ENCODE measurements at places on chromosomes 1 and 21.

- no peak for DNase-seq
These were observed 3.2 kb upstream of the ACTRT2 start for GRCh38 chr1:3018051-3018471.

DNA sequence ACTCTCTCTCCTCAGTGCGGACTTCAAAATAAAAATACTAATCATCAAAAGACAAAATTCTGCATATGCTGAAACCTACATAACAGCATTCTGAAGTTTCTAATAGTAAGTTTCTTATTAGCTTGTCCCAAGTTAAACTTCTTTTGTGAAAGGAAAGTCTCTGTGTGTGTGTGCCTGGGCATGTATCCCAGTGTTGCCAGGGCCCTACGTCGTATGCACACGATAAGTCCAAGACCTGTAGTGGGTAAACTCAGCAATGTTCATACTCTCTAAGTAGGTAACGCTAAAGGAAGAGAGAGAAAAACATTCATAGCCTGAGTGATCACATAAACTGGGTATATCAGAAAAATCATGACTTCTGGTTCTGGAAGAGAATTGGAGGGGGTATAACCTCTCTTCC is 465.7 kb downstream of the SMYD3 start:
- no peak for DNase-seq

GRCh38 chr1:5408401-5408800 is 583.8 kb downstream of the NPHP4 start:
- DNase-seq = no peak

DNA sequence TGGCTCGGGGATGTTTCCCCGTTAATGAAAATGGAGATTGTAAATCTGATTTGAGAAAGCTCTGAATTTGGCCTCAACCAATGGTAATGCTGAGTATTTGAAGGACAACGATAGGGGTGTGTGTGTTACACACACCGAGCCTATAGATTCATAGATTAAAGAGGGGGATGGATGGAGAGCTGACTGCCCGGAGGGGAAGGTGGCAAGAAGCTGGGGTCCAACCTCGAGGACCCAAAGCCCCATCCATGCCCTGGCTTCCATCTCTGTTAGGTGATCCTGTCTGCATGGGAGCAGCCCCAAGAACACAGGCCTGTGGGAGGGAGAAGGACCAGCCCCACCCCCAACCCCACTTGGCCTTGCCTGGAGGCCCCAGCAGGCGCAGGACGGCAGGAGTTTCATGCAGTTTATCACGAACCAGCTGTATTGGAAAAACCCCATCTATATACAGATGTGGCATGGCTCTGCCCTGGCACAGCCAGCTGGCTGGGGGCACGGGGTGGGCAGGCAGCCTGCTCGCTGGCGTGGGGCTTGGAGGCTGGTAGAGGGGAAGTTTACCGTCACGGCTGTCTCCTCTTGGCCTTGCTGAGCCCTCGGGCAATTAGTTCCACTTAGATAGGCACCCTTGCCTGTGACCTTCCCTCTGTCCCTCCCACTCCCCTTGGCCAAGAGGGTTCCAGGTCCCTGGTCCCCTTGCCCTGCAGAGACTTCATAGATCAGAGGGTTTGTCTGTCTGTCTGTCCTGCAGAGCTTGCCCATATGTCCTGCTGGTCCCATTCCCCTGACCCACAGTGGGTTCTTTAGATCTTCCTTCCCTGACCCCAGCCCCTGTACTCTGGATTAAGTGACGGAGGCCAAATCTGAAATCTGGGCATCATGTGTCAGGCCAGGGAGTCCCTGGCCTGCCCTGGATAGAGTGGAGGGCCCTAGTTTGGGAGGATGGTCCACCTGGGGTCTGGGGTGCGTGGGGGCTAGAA is 3.0 kb downstream of the HSPB7 start:
- DNase-seq = no peak

DNA sequence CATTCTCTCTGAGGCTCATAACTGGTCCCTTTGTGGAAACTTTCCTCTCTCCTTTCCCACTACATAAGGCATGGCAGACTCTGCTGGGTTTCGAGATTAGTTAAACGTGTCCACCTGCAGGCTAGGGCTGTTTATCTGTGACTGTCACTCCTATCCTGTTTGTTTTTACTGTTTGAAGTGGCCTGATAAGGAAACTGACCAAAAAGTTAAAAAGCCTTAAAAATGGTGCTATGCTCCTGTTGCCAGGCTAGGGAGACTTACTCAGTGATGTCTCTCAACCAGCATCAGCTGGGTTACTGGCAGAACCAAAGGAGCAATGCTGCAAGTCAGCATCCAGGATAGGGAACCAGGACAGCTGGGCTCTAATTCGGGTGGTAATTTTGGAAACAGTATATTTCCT is 3.9 kb downstream of the PIGV start:
- DNase-seq = no peak

DNA sequence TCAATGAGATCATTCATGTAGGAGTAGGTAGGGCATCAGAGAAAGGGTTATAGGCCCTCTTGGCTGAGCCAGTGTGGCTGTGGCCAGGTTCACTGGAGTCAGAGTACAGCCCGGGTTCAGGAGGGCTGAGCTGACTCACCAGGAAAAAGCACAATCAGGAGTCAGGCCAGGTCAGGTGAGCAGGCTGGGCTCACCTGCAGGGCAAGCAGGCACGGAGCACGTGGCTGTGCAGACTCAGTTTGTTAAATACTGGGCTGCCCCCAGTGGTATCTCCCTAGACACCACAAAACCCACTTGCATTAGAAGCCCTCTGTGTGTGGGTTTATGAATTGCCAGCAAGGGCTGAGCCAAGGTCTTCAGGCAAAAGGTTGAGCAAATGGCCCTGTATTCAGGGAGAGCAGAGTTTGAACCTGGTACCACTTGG is 122.1 kb upstream of the SERBP1 start:
- no peak for DNase-seq

DNA sequence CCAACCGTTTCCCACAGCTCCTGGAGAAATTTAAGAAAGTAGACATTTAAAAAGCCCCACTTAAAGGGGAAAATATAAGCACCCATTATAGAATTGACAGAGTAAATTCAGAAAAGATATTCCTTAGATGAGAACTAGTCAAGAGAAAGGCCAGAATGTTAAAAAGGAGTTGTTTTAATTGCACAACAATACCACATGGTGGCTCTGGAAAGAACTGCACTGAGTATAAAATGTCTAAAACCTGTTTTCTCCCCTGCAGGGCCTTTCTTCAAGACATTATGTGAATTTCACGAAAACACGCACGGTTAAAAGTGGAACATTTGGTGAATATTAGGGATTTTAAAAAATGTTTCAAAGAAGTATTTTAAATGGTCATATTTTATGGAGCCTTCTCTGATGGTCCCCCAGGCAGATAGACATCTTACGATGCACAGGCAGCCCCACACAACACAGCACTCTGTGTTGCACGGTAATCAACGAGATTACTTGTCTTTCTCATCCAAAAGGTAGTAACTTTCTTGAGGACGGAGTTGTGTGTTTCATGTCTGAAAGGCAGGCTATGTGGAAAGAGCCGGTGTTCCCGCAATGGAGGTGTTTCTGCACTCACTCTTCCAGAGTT is 101.9 kb downstream of the PRRX1 start:
- DNase-seq = no peak

GRCh38 chr1:224273641-224274040 is 56.3 kb downstream of the NVL start:
- DNase-seq = no peak

- DNase-seq = no peak
These were observed 63.9 kb downstream of the OBSCN start for GRCh38 chr1:228271701-228272251.

DNA sequence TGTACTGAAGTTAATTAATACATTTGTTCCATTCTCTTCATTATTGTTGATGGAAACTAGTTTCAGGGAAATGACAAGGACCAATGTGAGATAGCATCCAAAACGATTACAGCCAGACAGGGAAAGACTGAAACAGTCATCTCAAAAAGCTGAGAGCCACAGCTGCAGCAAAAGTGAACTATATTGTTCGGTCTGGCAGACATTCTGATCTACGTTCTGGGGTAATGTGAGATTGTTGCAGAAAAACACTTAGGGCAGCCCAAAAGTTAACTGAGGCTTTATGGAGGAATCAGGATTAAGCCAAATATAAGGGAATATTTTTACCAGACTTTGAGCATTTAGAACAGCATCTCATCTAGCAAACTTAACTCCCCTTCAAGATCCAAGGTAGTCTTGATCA is 112.9 kb downstream of the LRRC40 start:
- DNase-seq = no peak

DNA sequence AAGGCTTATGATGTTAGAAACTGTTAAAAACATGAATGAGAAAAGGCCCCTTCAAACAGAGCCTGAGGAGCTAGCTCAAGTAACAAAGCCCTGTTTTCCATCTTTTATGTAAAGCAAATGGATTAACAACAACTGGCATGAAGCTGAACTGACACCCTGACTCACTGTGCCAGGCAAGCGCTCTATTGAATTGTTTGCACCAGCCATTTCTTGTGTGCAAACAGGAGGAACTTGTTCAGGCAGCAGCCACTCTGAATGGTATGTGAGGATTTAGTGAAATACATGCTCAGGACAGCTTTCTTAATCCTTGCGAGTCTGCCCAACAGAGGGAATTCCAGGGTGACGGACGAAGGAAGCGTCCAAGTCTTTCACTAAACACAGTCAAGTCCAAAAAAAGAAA is 291.1 kb upstream of the ADGRL2 start:
- no peak for DNase-seq

- DNase-seq = no peak
These were observed 83.2 kb downstream of the CLDN17 start for GRCh38 chr21:30083225-30083945.

DNA sequence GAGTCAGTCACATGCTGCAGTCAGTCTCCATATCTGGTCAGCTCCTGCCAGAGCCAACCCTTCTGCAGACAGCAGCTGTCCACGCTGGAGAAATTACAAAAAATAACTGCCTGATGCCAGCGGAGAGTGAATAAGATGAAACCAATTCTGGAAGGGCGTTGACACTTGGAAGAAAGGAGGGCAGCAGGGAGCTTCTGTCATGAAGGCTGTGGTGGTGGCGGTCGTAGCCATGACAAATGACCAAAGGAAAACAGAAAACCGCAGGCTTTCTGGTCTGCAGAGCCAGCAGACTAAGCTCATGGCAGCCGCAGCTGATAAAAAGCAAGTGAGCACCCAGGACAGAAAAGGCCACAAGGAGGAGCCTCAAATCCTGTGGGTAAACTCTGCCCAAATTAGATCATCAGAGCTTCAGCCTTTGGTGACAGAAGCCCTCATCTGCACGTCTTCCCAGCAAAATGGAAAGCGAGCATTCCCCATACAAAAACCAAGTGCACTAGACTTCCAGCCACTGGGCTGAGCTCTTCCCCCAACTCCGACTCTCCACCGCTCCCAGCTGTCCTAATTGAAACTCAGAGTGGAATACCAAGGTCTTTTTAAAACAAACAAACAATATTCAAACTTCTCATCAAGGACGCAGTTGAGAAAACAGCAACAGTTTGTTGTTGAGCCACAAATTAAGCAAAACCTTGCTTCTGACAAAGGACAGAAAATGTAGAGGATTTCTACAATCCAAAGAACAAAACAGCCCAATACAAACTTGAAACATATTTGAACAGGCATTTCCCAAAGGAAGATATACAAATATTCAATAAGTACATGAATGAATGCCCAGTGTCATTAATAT is 28.7 kb downstream of the RSPH1 start:
- no peak for DNase-seq

DNA sequence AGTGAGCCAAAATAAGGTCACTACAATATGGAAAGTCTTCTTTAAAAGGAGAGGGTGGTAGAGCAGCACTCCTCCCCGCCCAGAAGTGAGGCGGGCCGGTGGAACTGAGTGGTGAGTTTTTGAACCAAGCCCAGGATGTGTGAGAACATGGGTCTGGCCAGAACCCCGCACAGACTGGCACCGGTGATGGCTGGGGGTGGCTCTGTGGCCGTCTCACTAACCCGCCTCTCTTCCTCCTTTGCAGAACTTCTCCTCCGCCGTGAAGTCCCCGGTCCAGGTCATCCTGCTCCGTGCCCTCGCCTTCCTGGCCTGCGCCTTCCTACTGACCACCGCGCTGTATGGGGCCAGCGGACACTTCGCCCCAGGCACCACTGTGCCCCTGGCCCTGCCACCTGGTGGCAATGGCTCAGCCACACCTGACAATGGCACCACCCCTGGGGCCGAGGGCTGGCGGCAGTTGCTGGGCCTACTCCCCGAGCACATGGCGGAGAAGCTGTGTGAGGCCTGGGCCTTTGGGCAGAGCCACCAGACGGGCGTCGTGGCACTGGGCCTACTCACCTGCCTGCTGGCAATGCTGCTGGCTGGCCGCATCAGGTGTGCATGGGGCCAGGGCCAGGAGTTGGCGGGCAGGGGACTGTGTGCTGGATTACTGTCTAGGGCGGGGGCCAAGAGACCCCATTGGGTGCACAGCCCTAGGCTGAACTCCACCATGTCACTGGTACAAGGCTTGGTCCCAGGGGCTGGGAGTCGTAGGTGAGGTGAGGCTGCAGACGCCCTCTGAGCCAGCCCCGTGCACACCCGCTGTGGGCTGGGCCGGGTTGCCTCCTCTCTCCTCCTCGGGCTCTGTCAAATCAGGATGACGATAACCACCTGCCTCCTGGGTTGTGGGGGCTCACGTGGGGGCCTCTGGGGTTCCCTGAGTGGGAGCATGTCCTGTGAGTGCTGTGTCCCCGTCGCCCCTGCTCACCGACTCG is 12.4 kb downstream of the TMEM201 start:
- DNase-seq = no peak

DNA sequence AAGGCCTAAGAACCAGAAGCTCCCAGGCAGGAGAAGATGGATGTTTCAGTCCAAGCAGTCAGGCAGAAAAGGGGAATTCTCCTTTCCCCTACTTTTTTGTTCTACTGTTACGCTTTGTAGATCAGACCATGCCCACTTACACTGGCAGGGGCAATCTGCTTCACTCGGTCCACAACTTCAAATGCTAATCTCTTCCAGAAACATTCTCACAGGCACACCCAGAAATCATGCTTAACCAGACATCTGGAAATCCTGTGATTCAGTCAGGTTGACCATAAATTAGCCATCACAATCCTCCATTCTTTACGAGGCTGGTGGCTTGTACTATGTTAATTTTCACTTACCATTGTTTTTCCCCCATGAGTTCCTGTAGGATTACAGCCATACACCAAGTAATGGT is 23.8 kb upstream of the IL10 start:
- DNase-seq = no peak

GRCh38 chr21:38186661-38187270 is 70.0 kb upstream of the KCNJ15 start:
- DNase-seq = no peak

GRCh38 chr1:153466908-153467307 is 6.5 kb upstream of the S100A7 start:
- DNase-seq = no peak

GRCh38 chr1:9401080-9401453 is 108.4 kb downstream of the SPSB1 start:
- no peak for DNase-seq

- DNase-seq = no peak
These were observed 53.1 kb downstream of the SH3GLB1 start for GRCh38 chr1:86757272-86757984.

- DNase-seq = no peak
These were observed 701.9 kb upstream of the ZP4 start for GRCh38 chr1:238592621-238593020.

GRCh38 chr1:228809621-228810394 is 74.5 kb downstream of the RHOU start:
- DNase-seq = no peak

- no peak for DNase-seq
These were observed 21.6 kb upstream of the ABCA4 start for GRCh38 chr1:94142583-94142982.
